ENCODE measurements at places on chromosomes 1 and 21.
A peak's percentile ranks its signal among the peaks of the same experiment; 100 is the strongest.

- DNase-seq: no peak
These were observed 113.9 kb downstream of the ATG4C start for GRCh38 chr1:62897788-62898187.

DNA sequence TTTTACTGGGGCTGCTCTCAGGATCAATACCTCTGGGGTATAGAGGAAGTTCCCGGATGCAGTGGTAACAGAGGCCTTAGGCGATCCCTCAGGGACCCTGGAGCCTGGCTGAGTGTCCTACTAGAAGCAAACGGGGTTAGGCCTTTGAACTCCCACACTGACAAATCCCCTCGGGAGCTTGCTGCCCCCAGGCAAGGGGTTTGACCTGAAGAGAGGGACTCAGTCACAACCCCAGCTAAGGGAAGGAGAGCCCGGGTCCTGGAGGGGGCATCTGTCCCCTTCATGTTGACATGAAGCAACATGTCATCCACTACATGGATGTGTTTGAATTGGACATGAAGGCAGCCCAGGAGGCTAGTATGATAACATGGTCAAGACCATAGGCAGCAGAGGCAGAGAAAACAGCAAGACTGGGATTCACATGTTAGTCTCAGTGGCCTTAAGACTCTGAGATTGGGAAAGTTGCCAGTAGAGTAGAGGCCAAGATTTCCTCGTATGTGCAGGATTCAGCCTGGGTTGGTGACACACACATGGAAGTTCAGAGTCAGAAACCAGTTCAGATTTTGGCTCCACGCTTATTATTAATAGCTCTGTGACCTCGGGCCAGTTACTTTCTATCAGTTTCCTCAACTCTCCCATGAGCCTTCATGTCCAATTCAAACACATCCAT is 101.5 kb downstream of the KCNN3 start:
- DNase-seq: no peak

- DNase-seq: no peak
These were observed 355.4 kb downstream of the PLPP3 start for GRCh38 chr1:56223968-56224367.

GRCh38 chr1:116340506-116341231 is 32.4 kb upstream of the ATP1A1 start:
- DNase-seq: no peak

GRCh38 chr1:1630191-1630964 is 1.6 kb upstream of the MMP23B start:
- DNase-seq: no peak

GRCh38 chr1:241963722-241964121 is 6.2 kb downstream of the BECN2 start:
- DNase-seq: no peak

DNA sequence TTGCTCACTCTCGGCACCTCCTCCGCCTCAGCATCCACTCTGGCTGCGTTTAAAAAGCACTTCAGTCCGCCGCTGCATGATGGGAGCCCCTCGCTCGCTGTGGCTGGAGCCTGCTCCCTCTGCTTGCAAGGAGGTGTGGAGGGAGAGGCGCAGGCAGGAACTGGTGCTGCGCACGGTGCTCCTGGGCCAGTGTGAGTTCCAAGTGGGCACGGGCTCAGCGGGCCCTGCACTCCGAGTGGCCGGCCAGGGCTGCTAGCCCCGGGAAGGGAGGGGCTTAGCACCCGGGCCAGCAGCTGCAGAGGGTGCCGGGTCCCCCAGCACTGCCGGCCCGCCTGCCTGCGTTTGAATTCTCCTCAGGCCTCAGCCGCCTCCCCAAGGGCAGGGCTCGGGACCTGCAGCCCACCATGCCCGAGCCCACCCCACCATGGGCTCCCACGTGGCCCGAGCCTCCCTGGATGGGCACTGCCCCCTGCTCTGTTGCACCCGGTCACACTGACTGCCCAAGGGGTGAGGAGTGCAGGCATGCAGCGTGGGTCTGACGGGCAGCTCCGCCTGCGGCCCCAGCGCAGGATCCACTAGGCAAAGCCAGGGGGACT is 1599.5 kb downstream of the NCAM2 start:
- DNase-seq: no peak

GRCh38 chr1:20413136-20413775 is 72.8 kb downstream of the CAMK2N1 start:
- DNase-seq: no peak

GRCh38 chr21:36035381-36035791 is 24.9 kb downstream of the SETD4 start:
- DNase-seq: no peak

- DNase-seq: no peak
These were observed 159.4 kb upstream of the UBE2U start for GRCh38 chr1:64043976-64044375.

DNA sequence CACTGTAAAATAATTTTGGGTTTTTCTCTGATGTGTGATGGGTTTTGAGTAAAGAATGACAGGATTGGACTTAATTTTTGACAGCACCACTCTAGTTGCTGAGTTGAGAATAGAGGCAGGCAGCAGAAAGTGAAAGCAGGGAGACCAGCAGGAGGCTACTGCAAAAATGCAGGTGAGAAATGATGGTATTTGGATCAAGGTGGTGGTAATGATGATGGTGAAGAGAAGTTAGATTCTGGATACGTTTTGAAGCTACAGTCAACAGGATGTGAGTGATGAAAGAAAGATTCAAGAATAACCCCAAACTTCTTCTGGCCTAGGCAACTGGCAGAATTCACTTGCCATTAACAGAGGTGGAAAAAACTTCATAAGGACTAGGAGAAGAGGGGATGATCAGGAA is 14.8 kb upstream of the AK5 start:
- DNase-seq: no peak

DNA sequence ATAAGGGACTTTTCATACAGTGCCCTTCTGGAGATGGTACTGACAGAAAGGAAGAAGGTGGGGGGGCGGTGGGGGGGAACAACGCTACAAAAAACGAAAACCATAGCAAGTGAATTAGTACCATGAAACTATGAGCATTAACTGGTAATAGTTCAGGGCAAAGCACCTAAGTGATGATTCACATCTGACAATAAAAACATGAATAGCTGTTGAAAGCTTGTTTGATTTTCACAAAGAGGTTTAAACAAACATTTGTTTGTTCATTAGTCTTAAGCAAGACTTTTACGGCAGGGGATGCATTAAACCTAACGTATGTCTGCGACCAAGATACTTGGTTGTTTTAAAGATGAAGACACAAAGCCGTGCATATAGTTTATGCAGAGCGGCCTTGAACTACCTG is 177.5 kb downstream of the LMO4 start:
- no peak for DNase-seq

- DNase-seq: no peak
These were observed 46.1 kb downstream of the ADAMTS1 start for GRCh38 chr21:26798856-26799751.

DNA sequence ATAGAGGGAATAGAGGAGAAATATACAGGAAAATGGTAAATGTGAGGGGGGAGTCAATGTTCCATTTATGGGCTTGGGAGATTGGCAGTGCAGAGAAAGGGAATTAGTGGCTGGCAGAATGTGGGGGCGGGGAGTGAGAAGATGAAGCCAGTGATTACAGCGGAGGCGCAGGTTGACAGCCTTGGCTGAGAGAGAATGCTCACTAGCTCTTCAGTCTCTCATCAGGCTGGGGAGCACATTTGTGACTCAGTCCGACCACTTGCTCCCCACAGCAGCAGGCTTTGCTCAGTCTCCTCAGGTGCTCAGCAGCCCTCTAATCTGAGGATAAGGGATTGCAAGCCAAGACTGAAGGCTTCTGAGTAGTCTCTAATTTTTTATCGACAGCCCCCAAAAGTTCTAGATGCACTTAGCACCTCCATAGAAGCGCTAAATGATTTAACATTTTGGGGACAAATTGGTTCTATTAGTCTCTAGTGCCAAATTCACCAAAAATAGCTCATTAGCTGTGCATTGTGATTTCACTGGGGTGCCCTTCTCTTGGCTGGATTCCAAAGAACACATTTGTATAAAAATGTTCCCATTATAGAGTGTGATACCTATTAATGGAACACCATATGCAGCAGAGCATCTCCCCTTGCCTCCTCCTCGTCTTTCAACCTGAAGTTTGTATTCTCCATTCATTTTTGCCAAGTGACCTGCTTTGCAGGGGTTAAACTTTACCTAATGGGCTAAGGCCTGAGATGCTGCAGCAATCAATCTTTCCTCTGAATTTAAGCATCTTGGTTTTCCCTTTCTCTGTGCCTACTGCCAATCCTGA is 191.8 kb downstream of the ZNF326 start:
- peak; percentile 1 for DNase-seq

DNA sequence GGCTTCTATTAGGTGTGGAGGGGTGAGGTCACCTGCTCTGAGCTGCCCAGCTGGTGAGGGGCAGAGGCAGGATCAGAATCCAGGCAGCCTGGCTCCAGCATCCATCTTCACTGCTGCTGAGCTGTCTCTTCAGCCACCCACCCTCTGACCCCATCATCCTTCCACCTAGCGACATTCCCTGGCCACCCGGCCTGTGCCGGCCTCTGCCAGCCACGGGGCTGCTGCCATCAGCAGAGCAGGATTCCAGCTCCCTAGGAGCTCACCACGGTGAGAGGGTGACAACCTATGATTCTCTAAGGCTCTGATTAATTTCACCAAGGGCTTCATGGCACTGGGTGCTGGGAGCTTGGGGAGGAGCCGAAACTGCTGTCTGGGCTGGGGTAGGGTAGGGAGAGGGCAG is 32.1 kb downstream of the ALPL start:
- no peak for DNase-seq

- DNase-seq: no peak
These were observed 151.4 kb downstream of the CHRM3 start for GRCh38 chr1:239537795-239538194.

GRCh38 chr1:15444468-15445389 is 6.5 kb downstream of the CTRC start:
- no peak for DNase-seq

GRCh38 chr1:87104945-87105344 is 190.5 kb downstream of the HS2ST1 start:
- DNase-seq: no peak

DNA sequence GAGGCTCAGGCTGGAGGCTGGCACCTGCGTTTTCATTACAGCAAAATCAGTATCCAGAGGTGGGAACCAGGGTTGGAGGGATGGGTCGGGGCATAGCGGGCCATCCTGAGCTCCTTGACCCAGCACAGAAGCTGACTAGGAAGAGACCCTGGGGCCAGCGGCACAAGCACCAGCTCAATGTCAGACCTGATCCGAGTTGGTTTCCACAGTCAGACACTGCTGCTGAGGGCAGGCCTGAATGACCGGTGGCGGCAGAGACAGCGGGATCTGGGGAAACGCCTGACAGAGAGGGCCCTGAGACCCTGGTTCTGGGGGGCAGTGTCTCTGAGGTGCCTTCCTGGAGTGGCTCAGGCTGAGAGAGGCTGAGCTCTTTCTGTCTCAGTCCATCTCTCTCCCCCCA is 162.0 kb upstream of the C1orf174 start:
- no peak for DNase-seq

- no peak for DNase-seq
These were observed 58.2 kb downstream of the FNBP1L start for GRCh38 chr1:93506126-93506525.

DNA sequence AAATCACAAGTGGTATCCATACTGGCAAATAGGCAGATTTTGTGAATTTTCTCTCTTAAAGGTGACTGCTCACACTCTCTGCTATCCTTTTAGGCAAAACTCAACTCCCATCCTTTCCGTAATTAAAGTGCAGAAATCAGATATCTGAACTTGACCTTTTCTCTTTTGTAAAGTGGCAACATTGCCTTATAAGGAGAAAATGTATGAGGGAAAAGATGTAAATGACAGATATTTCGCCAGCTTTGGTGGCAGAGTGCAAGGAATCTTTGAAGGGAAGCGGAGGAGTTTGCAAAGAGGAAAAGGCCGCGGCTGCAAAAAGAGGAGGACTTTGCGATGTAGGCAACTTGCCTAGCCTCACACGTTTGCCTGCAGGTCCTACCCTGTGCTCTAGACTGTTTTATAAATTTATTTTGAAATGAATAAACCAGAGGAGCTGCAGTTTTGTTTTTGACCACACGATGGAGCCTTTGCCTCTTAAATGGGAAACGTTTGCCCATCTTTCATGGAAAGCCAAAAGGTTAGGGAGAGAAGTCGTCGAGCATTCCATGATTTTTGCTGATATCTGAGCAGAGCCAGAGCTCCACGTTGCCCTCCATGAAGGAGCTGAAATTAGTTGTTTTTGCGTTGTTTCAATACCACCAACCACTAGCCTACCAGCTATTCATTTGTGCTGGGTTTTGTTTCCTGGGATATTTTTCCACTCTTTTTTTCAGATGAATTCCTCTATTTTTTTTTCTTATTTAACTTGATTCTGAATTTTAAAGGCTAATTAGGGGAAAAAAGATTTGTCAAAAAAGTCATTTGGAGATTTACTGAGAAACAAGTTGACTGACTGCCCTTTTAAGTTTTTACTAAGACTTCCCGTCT is 242.3 kb downstream of the LMX1A start:
- DNase-seq: peak; percentile 6

DNA sequence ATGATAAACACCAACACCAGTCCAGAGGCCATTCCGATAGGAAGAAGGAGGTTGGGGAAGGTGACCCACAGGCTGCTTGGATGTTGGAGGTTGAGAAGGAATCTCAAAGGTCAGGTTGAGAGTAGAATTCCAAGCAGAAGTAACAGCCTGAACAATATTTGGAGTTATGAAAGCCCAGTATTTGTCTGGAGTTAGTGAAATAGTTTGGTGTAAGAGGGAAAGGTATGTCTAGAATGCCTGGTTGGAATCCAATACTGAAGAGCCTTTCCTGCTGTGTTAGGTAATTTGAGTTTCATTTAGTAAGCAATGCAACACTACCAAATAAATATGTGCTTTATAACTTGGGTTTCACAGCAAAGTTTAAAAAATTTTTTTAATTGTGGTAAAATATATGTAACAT is 70.5 kb upstream of the MCOLN3 start:
- no peak for DNase-seq

GRCh38 chr1:205354259-205355074 is 2.3 kb downstream of the KLHDC8A start:
- no peak for DNase-seq

DNA sequence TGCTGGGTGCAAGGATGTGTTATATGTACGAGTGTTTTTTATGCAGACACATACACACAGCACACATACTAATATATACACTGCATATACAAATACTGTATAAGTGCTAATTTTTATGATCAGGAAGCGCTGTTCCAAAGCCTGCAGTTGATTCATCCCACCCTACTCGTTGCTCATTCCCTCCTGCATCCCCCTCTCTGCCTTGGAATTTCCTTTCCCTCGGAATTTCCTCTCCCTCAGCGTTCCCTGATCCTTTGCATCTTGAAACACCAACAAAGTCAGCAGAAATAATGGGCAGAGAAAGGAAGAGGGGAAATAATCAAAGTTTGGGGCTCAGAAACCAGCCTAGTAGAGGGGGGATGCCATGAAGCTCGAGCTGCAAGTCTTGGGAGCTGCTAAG is 98.9 kb downstream of the CSMD2 start:
- DNase-seq: no peak

- DNase-seq: no peak
These were observed 13.7 kb upstream of the CPLANE2 start for GRCh38 chr1:16250524-16251251.

- DNase-seq: no peak
These were observed 643 bp downstream of the FNDC5 start for GRCh38 chr1:32869923-32870614.

DNA sequence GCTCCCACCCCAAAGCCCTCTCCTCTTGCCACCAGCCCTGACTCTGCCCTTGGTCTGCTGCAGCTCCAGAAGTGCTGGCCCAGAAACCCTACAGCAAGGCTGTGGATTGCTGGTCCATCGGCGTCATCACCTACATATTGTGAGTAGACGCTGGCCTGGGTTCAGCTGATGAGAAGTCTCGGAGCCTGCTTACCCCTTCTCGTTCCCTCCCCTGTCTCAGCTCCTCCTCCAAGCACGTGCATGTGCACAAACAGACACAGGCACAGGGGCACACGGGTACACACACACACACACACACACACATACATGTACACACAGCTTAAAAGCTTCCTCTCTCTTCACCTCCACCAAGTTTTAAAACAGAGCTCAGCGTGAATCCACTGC is 24.3 kb downstream of the CAMK1G start:
- DNase-seq: no peak

All from amygdala (tissue), 56 donors.